ENCODE measurements at places on chromosomes 3 and 15.

DNA sequence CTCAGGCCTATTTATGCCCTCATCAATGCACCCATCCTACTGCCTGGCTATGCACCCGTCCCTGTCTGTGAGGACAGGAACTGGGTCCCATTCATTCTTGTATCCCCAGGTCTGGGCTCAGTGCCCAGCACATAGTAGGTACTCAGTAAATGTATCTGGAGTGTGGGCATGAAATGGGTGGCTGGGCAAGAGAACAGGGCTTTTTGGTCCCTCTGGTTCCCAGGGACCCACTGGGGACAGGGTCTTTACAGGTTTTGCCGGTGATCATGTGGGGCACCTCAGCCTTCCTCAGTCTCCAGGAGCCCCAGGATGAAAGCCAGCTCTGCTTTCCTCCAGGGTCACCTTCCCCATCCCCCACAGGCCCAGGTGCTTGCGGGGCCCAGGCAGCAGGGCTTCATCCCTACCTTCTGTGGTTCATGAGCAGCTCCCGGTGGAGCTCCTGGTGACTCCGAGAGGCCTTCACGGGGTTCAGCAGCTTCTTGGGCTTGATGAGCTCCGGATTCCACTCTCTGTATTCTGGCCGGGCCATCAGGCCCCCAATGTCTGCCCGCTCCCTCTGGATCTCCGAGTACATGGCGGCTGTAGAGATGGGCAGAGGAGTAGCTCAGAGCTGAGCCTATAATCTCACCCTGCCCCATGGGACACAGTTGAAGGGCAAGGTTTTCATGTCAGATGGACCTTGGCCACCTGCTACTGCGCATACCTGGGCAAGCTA, 7.7 kb downstream of the FAM107A start:
- DNase-seq = no peak

DNA sequence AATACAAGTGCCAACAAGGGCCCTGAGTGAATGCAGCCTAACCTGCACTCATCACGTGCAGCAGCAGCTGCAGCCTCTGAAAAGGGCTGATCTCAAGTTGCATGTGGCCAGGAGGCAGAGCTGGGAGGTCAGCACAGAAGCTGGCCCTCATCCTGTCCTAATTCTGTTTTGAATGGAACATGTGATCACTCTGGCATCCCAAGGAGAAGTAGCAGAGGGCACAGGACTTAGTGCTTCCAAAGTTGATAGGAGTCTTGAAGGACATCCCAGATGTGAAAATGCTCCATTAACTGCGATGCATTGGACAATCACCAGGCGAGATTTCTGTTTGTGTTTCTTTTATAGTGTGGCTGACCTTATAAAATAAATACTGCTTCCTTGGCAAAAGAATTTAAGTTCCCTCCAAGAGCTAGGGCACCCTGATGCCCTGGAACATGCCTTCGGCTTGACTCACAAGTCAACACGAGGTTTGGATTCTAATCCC, 31.6 kb upstream of the STAG1 start:
- DNase-seq = no peak

GRCh38 chr15:45399381-45400212, 21.3 kb upstream of the GATM start:
- no peak for DNase-seq

GRCh38 chr3:143830786-143831185, 17.5 kb downstream of the SLC9A9 start:
- DNase-seq = no peak

DNA sequence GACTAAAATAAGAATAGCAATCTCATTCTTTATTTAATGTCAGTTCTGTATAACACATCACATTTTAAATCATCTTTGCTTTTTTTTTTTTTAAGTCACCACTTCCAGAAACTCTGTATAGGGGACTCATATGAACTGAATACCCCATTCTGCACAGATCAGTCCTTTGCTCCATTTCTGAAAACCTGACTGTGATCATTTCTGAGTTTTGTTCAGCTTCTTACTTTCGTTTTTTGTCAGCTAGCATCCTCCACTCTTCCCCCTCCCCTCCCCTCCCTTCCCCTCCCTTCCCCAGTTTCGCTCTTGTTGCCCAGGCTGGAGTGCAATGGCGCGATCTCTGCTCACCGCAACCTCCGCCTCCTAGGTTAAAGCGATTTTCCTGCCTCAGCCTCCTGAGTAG, 49.8 kb upstream of the SGO1 start:
- DNase-seq = no peak

Measured in stimulated activated CD4-positive, alpha-beta T cell treated with anti-CD3 and anti-CD28 coated beads, Interleukin-1b, Interleukin-23, amount 100 ng/mL, for 48 hours (primary cell).